ENCODE measurements at places on chromosomes 16 and 17. TPM values are rescaled to one million over a fixed set of nuclear protein-coding genes. Genes with fewer than 3 reads are reported as not detected.

The ARL5C gene
- total RNA-seq, result not detected

The SPATA22 gene
- not detected for total RNA-seq

The HOXB5 gene
- total RNA-seq, result not detected

The HCRT gene
- not detected for total RNA-seq

The HES7 gene
- total RNA-seq, result not detected

The SNAI3 gene
- not detected for total RNA-seq

The TBC1D3H gene
- not detected for total RNA-seq

The NR1D1 gene
- total RNA-seq, result 0.90 TPM

Data from smooth muscle cell of the coronary artery (primary cell).